ENCODE measurements at places on chromosomes 7 and 10. TPM values are rescaled to one million over a fixed set of nuclear protein-coding genes. Genes with fewer than 3 reads are reported as not detected.

The RASA4B gene
- 11.4 TPM for total RNA-seq

- DNase-seq: no peak
These were observed 27.5 kb downstream of the PTPRE start for GRCh38 chr10:127934383-127934782.

GRCh38 chr10:33150889-33151288, 183.6 kb downstream of the NRP1 start:
- DNase-seq: no peak

GRCh38 chr7:47128700-47129099, 453.2 kb downstream of the TNS3 start:
- no peak for DNase-seq
